ENCODE measurements at places on chromosomes 11 and 22. TPM values are rescaled to one million over a fixed set of nuclear protein-coding genes. Genes with fewer than 3 reads are reported as not detected.

DNA sequence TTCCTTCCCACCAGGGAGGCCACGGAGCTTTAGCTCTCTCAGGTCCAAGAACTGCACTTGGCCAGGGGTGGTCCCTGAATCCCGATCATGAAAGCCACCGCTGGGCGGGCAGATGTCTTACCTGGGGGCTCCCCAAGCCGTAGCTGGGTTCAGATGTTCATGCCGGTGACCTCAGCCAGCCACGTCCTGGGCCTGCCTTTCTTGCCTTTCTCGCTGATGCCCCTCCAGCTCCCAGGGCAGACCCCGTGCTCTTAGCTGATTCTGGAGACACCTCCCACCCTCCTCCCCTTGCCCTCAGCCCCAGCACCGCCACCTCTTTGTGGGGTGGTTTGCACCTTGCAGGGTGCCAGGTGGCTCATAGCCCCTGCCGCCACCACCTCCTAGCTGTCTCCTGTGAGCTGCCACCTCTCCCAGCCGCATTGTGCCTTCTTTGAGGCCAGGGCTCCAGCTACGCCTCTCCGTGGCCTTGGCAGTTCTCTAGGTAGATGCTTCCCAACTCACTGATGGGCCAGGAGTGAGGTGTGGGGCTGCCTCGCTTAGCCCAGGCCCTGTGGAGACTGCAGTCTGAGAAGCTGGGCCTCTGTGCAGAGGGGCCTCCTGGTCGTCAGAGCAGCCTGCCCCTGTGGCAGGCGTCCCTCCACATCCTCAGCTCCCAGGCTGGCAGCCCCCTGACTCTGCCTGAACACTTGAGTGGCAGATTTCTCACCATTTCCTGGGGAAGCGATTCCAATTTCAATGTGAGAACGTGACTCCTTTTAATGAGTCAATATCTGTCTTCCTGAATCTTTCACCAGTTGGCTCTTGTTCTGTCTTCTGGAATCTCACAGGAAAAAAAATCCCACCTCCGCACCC is 97.6 kb upstream of the B3GAT1 start:
- peak; percentile 6 for DNase-seq

- DNase-seq, result peak; percentile 64
Observed at GRCh38 chr11:120807414-120808150, 216.3 kb upstream of the TBCEL start.

DNA sequence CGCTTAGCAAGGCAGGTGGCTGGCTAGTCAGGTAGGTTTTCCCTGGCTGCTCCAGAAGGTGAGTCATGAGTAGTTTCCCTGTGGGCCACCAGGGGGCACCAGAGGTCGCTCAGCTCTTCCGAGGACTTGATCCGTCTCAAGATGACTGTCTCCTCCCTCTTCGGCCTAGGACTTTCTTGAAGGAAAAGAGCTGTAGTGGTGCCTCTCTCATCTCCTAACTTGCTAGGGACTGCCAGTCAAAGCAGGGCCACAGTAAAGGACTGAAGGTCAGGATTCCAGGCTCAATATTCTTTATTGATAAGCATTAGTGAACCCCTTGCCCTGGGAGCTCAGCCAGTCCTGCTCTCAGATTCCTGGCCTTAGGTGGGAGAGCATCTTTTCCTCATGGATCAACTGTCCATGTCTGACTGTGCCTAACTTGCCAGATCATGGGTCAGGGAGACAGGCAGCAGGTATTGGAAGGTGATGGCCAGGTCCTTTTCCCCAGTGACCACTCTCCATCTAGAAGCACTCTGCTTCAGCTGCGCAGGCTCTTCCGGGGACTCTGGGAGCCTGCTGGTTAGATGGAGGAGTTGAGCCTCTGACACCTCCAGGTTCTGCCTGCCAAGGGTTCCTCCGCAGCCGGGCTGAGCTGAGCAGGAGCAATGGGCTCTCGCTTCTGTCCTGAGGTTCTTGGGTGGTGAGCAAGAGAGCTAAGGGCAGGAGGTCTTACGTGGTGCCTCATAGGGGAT is 1.9 kb downstream of the POLD4 start:
- peak; percentile 90 for DNase-seq

Gene MS4A6E
- not detected for total RNA-seq

- DNase-seq, result no peak
Observed at GRCh38 chr11:101030692-101031091, 98.9 kb downstream of the PGR start.

Gene DNAJB7
- total RNA-seq, result not detected

GRCh38 chr22:45631841-45632238 is 39.8 kb upstream of the ATXN10 start:
- DNase-seq, result no peak

- DNase-seq, result no peak
Observed at GRCh38 chr11:16789063-16789420, 50.6 kb downstream of the C11orf58 start.

Gene PNPLA2
- 41.4 TPM for total RNA-seq

DNA sequence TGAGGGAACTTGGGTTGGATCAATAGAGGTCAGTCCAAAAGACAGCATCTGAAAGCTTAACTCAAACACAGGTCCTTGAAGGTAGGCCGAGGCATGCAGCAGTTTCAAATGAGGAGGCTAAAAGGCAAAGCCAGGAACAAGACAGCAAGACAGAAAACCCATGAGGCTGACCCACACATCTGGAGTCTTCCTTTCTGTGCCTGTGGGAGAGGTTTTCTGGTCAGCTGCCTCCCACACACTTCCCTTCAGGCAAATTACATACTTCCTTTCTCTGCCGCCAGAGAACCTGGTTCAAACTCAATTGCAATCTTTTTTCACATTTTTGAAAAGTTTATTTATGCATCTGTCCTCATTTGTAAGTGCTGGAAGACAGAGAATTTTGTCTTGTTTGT is 29.8 kb upstream of the CRTAM start:
- peak; percentile 71 for DNase-seq

GRCh38 chr11:123441161-123441560 is 11.1 kb downstream of the GRAMD1B start:
- DNase-seq, result no peak

GRCh38 chr11:68641880-68642279 is 42.5 kb upstream of the GAL start:
- DNase-seq, result no peak

Gene PDGFB
- 75.7 TPM for total RNA-seq

Gene CCDC116
- 0.17 TPM for total RNA-seq

- DNase-seq, result no peak
Observed at GRCh38 chr11:15906481-15907035, 449.8 kb downstream of the SOX6 start.

Gene NELL1
- not detected for total RNA-seq

DNA sequence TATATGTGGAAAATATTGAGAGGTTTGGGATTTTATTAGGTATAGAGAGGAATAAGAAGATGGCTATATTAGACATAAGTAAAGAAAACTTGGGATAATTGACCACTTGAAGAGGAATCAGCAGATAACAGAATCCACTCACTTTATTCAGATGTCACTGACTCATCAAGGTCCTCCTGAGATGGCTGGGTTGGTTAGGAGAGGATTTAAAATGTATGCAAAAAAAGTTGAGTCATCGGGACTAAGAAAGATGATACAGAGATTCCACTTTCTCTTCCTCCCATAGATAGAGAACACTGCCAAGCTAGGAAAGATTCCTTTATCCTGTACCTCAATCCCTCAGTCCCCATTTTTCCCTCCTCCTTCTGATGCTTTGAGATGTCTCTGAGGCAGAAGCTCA is at the start of gene OR6A2:
OR6A2 (minus strand) TSS at position 288 of the 400 bp plus-strand sequence. CDS start 3,981 bp downstream, outside the sequence.
- no peak for DNase-seq

GRCh38 chr11:80473562-80473961 is 1032.7 kb upstream of the TENM4 start:
- DNase-seq, result no peak

DNA sequence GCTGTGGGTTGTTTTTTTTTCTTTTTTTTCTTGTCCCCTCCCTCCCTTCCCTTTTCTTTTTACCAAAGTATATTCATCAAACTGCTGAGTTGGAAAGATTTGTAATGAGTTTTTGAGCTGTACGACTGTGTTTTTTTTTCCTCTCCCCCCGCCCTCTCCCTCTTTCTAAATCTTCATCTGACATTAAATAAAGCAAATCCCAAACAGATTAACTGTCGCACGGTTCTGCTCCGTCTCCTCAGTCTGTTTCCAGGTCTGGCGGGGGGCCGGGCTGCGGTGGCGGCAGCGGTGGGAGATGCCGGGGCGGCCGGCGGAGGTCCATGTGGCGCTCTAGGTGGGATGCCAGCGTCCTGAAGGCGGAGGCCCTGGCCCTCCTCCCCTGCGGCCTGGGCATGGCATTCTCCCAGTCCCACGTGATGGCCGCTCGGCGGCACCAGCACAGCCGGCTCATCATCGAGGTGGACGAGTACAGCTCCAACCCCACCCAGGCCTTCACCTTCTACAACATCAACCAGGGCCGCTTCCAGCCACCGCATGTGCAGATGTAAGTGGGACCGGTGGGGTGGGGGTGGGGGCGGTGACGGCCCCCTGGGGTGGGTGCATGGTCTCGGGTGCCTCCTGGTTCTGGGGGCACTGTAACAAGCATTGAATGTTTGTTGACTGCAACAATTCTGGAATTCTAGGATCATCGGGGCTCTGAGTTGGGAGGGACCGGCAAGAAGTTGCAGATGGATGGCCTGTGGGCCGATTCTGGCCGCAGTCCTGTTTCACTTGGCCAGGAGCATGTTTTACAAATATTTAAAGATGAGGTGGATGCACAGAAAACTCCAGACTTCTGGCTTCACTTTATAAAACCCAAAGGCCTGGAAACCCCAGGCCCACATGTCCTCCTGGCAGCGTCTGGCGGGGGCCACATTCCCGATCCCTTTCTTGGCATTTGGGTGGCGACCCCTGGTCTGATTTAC is 13.1 kb downstream of the MPPED1 start:
- no peak for DNase-seq

Gene OR5D14
- total RNA-seq, result not detected

DNA sequence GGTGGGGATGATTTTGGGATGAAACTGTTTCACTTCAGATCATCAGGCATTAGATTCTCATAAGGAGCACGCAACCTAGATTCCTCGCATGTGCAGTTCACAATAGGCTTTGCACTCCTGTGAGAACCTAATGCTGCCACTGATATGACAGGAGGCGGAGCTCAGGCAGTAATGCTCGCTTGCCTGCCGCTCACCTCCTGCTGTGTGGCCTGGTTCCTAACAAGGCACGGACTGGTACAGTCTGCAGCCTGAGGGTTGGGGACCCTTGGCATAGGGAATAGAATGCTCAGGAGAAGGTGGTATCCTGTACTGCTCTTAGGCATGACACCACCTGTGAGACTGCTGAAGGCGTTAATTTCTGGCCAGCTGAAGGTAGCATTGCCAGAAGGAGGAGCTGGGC is 47.0 kb downstream of the STIM1 start:
- no peak for DNase-seq

GRCh38 chr11:11335043-11335442 is 18.0 kb downstream of the CSNK2A3 start:
- DNase-seq, result no peak

DNA sequence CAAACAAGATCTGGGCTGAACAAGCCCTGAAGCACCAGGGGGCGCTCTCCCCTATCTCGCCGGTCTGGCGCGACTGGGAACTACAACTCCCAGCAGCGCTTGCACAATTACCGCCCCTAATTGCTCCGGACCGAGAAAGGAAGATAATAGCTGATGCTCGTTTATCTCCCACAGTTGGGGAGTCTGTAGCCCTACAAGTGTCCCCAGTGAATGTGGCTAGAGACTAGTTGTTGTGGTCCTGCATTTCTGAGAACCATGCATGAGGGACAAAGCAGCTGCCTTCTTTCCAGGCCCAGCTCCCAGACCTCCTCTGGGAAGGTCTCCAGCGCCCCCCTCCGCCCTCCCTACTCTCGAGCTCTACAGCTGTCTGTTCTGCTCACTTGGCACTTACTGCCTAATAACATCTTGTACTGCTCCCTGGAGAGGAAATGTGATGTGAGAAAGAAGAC is 34.4 kb downstream of the NRXN2 start:
- DNase-seq, result peak; percentile 90

DNA sequence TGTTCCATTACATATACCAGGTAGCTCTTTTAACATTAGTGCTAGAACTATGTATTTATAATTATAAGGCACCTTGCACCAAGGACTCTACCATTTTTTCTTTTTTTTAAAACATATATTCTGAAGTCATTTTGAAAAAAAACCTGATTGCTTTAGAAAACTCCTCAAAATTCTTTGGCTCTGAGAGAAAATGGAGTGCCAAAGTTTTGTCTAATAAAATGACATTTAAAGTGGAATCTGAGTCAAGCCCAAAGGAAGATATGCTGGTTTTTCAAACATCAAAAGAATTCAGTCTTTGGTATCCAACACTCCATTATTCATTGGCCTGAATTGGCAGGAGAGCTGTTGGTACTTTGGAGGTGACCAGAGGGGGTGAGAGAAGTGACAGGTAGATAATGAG is 116.5 kb downstream of the ME3 start:
- DNase-seq, result no peak

DNA sequence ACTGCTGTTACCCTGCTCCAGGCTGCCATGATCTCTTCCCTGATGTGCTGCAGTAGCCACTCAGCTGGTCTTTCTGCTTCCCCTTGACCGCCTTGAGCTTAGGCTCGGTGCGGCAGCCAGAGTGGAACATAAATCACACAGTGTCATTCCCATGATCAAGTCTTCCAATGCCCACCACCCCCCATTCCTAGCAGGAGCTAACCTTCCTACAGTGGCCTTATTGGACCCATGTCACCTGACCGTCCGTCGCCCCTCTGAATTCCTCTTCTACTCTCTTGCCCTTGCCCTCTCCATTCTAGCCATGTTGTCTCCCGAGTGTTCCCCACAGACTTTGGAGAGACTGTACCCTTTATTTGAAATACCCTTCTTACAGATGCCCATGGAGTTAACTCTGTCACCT is 43.4 kb downstream of the OTOG start:
- DNase-seq, result no peak

Gene GALR3
- 0.14 TPM for total RNA-seq

GRCh38 chr22:44581096-44581435 is 83.0 kb upstream of the RTL6 start:
- no peak for DNase-seq

DNA sequence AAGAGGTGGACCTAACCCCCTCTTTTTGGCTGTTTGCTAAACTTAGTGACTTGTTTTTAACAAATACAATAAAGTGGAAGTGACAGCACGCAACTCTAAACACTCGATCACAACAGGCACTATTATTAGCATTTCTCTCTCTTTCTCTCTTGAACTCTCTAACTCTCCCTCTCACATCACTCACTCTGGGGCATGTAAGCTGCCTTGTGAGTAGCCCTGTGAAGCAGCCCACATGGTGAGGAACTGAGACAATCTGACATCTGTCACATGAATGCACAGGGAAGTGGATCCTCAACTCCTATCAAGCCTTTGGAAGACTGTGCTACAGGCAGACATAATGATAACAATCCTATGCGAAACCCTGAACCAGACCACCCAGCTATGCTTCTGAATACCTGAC is 609.0 kb upstream of the CNTN5 start:
- no peak for DNase-seq

Gene CEND1
- 0.17 TPM for total RNA-seq

Gene CABP7
- total RNA-seq, result not detected

Gene RNF141
- 50.1 TPM for total RNA-seq

Gene OTOG
- not detected for total RNA-seq
